ENCODE measurements at places on chromosomes 1 and 21.

- DNase-seq: no peak
These were observed 11.3 kb upstream of the MAP10 start for GRCh38 chr1:232793944-232794343.

DNA sequence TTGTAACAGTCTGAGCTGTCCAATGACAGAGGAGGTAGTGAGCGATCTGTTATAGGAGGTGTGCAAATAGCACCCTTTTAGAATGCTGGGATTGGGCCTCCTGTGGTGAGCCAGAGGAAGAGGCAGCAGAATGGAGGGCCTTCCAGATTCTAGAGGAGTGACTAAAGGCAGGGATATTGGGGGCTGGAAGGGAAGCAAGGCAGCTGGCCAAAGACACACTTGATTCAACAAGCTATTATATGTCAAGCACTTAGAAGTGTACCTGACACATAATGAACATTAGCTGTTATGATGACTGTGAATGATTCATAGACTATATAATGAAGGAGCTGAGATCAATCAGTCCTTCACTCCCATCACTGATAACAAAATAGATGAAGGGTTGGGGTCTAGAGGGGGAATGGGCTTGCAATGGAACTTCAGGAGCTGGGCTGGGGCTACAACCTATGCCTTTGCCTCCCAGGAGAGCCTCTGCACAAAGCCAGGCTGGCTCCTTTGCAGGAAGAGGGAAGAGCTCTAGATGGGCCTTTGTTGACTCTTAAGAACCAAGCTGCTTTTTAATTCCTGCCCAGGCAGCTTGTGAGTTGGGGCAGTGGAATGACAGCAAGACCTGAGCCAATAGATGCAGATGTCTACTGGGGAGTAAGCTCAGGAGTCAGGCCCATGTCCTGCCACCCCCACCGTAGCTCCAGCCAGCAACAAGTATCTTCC, 2.3 kb upstream of the MKNK1 start:
- DNase-seq: no peak

GRCh38 chr1:84871181-84871580, 21.8 kb downstream of the LPAR3 start:
- DNase-seq: no peak

- no peak for DNase-seq
These were observed 38.1 kb upstream of the EPS15 start for GRCh38 chr1:51557168-51557567.

DNA sequence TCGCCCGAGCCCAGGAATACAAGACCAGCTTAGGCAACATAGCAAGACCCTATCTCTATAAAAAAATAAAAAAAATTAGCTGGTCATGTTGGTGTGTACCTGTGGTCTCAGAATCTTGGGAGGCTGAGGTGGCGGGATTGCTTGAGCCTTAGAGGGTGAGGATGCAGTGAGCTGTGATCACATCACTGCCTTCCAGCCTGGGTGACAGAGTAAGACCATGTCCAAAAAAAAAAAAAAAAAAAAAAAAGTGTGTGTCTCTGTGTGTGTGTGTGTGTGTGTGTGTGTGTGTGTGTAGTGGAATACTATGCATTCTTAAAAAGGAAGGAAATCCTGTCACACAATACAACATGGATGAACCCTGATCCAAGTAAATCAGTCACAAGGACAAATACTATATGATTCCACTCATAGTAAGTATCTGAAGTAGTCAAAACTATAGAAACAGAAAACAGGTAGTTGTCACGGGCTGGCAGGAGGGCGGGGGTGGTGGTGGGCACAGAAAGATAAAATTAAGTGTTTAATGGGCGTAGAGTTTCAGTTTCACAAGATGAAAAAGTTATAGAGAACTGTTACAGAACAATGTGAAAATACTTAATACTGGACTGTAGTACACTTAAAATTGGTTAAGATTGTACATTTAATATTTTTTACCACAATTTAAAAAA, 47.8 kb downstream of the SELENOF start:
- no peak for DNase-seq

All from heart right ventricle (tissue), 16 donors.